ENCODE measurements at places on chromosomes 3 and 15.

DNA sequence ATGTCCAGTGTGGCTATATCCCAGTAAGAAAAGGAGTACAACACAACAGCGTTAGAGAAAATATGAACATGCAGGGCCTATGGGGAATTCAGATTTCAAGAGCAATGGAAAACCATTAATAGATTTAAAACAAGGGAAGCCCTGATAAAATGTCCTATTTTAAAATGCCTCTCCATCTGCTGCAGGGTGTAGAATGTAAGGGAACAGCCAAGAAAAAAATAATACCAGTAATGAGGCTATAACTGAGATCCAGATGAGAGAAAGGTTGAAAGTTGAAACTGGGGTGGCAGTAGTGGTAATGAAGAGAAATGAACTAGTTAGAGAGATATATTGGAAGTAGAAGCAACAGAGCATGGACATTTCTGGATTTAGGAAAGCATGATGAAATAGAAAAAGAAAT, 226.1 kb downstream of the KCNMB2 start:
- no peak for DNase-seq

- DNase-seq, result no peak
Observed at GRCh38 chr3:186182850-186183249, 74.0 kb upstream of the ETV5 start.

- DNase-seq, result no peak
Observed at GRCh38 chr3:4523710-4524698, 30.9 kb downstream of the ITPR1 start.

DNA sequence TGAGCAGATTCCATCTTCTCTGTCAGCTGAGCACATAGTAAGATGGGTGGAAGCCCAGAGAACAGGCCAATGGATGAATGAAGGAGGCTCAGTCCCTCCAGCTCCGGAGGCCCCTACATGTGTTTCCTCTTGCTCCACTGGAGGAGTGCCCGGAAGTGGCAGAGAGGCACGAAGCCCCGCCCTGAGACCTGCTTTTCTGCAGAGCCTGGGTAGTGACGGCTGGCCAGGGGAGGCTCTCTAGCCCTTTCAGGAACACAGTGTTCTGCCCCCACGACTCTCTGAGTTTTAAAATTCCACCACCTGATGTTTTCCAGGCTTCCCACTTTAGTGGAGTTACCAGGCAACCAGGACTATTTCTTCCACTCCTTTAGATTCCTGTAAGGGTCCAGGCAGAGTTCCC, 149.4 kb upstream of the SLC6A11 start:
- no peak for DNase-seq

GRCh38 chr3:25787689-25788088, 2.2 kb upstream of the OXSM start:
- DNase-seq, result no peak

DNA sequence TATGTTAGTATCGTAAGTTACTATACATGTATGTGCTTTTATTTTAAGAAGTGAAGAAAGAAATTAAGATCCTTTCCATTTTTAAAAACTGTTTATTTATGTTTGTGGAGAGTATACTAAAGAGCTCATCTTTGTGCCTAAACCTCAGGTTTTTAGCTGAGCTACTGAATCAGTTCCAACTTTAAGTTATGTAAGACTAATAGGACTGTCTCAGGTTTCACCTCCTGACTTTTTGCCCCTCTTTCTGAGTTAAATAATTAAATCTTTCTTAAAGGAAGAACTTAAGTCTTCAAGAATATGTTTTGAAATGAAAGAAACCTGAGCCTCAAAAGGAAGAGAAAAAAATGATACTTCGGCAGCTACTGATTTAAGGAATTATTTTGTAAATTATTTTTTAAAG, 2.6 kb downstream of the SLMAP start:
- no peak for DNase-seq

- DNase-seq, result no peak
Observed at GRCh38 chr15:94840794-94841783, 609.7 kb downstream of the MCTP2 start.

- DNase-seq, result no peak
Observed at GRCh38 chr3:145939431-145939830, 221.6 kb downstream of the PLOD2 start.

GRCh38 chr15:74179101-74179841, 5.8 kb downstream of the ISLR start:
- DNase-seq, result no peak

DNA sequence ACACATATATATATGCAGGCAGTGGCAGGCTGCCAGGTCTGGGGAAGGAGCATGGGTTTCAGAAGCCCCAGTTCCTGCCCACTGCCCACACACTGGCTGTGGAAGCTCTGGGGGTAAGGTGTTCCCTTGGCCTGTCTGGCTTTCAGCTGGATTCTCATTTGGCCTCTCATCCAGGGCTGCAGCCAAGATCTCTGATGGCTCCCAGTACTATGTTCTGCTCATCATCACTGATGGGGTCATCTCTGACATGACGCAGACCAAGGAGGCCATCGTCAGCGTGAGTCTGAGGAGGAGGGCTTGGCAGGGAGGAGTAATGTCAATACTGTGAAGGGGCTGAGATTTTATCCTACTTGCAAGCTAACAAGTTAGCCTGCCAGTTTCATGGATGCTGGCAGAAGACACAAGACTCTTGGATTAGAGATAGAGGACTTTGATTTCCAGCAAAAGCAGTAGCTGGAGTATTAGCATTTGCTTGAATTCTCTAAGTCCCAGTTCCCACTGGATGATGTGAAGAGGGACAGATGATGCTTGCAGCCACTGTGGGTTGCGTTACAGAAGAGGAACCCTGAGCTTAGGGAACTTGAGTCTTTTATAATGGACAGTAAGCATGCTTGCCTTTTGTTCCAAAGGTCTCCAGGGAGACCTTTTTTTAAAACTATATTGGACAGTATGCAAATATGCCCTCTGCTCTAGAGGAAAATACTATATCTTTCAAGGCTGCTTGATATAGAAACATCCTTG, 5.6 kb upstream of the BRPF1 start:
- DNase-seq, result no peak

GRCh38 chr3:7847021-7847420, 654.6 kb upstream of the LMCD1 start:
- no peak for DNase-seq

- no peak for DNase-seq
Observed at GRCh38 chr15:94542391-94542790, 311.0 kb downstream of the MCTP2 start.

GRCh38 chr3:169144731-169145130, 518.8 kb downstream of the MECOM start:
- no peak for DNase-seq

DNA sequence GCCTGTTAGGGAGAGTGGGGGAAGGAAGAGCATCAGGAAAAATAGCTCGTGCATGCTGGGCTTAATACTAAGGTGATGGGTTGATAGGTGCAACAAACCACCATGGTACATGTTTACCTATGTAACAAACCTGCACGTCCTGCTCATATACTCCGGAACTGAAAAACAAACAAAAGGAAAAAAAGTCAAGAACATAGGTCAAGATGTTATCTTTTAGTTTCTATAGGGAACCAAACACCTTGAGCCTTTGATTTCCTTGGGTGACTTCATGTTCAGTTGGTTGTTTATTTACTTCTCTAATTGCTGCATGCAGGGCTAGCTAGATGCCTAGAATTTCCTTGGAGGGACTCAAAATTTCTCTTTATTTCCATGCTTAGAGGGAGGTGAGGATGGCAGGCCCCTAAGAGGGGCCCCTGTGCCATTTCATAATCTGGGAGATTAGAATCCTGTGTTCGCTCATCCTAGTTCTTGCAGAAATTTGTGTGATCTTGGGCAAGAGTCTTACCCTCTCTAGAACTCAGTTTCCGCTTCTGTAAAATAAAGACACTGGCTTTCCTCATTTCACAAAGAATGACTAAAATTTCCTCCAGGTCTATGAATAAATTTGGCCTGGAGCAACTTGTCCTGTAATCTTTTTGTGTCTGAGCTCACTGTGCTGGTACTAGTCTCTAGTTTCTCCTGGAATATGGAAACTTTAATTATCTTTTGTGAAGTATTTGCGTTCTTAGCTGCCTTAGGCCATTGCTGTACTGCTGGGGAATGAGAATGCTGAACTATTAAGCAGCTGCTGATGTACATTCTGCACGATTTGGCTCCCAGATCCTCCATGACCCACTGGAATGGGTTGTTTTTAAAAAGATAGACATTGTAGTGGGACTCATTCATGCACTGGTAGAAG, 457.5 kb downstream of the EDEM1 start:
- no peak for DNase-seq

- peak; percentile 6 for DNase-seq
Observed at GRCh38 chr3:177284383-177284881, 87.2 kb upstream of the TBL1XR1 start.

DNA sequence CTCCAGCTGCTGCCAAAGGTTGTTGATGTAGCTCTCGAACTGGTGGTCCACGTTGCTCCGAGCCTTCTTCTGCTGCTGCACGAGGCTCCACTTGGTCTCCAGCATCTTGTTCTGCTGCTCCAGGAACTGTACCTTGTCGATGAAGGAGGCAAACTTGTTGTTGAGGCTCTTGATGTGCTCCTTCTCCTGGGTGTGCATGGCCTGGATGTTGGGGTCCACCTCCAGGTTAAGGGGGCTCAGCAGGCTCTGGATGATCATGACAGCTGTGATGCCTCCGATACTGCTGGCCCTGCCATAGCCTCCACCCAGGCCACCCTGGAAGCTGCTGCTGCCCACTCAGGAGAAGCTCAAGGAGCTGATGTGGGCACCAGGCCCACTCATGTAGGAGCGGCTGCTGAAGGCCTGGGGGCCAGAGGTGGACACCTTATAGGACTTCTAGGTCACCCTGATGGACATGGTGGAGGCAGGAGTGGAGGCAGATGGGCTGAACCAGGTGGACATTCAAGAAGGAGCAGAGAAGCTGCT, 14.9 kb upstream of the PSTPIP1 start:
- no peak for DNase-seq

DNA sequence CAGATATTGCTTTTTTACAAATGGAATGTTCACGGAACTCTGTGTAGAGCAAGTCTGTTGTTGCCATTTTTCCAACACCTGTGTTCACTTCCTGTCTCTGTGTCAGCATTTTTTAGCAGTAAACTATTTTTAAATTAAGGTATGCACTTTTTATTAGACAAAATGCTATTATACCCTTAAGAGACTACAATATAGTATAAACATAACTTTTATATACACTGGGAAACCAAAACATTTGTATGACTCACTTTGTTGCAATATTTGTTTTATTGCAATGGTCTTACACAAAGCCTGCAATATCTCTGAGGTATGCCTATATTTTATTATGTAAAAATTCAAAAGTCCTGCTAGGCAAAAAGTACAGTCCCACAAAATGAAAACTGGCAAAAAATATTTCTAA, 39.8 kb upstream of the FGF7 start:
- no peak for DNase-seq

GRCh38 chr15:101148881-101149664, 102.8 kb downstream of the CHSY1 start:
- no peak for DNase-seq

DNA sequence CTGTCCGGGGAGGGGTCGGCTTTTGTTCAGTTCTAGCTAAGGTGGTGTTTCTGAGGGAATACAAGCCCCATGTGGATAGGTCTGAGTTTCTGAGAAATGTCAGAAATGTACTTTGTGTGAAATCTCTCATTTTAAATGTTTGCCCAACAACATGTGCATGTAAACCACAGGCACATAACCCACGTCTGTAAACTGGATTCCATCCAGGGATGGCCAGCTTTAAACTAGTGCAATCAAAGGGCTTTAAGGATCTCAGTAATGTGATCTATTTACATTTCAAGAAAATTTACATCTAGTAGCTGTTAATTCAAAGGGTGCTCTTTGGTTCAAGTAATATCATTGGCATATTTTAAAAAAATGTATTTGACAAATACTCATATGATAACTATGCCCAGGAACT, 52.0 kb downstream of the POLR2M start:
- DNase-seq, result no peak

DNA sequence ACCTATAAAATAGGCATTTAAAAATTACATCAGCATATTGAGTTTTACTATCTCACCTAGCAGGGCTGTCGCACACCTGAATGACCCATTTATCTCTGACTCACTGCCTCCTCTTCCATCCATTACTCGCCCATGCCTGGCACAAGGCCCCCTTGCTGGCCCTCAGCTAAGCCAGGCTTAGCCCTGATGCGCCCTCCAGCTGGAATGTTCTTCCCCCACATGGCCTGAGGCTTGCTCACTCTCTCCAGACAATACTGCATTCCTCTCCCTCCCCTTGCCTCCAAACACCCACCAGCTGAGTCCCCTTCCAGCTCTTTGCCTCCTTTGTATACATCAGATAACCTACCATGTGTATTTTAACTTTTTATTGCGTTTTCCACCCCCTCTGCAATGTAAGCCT, 7.2 kb downstream of the SH3BP5 start:
- DNase-seq, result no peak

- no peak for DNase-seq
Observed at GRCh38 chr3:42276141-42277132, 10.5 kb upstream of the CCK start.

DNA sequence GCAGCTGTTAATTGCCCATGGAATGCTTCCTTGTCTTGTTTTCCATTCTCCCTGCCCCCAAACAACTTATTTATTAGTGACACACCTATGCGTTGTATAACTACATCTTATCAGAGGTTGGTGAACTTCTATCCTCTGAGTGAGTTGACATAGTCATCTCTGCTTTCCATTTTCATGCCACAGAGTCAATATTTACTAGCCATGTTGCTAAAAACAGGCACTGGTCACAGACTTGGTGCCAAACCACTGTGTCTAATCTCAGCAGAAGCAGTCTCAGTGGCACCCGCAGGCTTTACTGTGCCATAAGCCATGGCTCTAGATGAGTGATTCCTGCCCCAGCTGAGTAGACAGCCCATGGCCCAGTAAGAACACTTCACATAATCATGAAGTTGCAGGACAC, 26.5 kb downstream of the DAPK2 start:
- DNase-seq, result no peak

GRCh38 chr3:50577348-50577747, 8.0 kb downstream of the HEMK1 start:
- DNase-seq, result no peak

DNA sequence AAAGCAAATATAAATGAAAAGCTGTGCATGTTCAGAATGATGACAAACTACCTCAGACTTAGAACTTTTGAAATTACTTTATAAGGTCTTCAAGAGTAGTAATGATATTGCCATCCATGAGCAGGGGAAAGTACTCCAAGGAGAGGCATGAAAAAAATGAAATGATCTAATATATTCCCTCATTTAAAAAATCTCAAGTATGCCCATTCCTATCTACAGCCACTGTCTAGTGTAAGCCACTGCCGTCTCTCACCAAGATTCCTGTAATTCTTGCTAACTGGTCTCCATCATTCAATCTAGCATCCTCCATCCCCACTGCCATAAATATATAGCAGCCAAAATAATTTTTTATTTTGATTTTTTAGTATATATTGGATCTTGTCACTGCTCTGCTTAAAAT, 258.8 kb downstream of the PLOD2 start:
- DNase-seq, result no peak

GRCh38 chr3:14536055-14536815, 3.9 kb downstream of the GRIP2 start:
- no peak for DNase-seq

DNA sequence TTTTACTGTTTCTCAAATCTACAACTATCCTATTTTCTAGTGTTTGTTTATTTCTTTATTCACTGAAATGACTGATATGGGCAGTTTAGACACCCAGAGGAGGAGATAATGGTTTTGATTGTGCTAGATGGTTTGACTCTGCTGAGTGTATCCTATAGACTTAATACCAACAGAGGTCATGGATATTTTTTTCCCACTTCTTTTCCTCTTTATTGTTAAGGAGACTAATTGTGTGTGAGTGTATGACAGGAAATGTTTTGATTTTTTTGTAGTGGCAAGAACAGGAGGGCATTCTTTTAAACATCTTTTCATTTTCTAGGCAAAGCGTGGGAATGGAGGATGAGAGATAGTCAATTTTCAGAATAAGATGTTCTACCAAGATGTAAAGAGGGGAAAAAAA, 223.5 kb downstream of the CHST2 start:
- DNase-seq, result no peak
